Hippocampal formation (tissue), 2 donors: ENCODE measurements at places on chromosomes 6 and 20.

DNA sequence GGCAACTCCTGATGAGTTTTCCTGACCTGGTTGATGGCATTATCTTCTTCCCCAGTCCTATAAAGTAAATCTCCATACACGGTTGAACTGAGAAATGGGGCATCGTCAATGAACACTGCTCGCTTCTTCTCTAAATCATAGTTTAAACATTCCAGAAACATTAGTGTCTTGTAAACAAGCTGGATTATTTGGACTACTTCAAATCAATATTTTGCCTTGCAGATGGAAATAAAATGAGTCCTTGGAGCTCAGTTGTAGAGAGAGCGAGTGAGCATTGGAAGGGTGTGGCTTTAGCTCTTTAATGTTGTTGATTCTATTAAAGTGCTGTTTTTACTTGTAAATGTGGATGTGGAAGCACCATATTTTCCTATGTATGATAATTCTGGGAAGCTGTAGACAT, 18.4 kb downstream of the C6orf89 start:
- no peak for DNase-seq

DNA sequence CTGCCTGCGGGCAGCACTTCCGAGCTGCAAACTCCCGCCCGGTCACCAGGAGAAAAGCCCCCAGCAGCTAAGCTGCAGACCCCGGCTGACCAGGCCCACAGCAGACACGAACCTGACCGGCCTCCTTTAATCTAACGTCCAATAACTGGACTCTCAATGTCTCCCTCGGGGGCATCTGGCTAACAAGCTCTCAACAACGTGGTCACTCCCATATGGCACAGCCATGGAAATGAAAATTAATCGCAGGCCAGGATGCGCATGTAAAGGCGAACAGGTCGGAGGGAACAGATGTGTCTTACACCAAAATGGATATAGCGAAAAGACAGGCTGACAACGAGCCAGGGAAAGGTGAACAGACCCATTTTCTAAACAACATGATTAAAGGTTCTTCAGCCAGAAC, 44.4 kb upstream of the SMOC2 start:
- DNase-seq, result no peak

DNA sequence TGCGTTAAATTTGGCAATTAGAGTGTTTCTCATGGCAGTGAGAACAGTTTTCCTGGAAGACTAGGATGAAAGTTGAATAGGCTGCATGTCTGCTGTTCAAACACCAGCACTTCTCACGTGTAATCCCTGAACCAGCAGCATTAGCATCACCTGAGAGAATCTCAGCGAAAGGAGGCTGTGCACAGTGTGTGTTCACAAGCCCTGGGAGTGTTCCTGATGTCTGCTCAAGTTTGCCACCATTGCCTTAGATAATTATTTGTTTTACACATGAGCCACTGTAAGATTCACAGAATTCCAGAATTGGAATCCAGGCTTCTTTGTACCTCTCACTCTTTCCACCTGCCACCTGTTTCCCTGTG, 117.3 kb downstream of the JARID2 start:
- no peak for DNase-seq

GRCh38 chr6:170180671-170181337, 110.1 kb downstream of the DLL1 start:
- DNase-seq, result no peak

GRCh38 chr6:118554698-118555097, 6.6 kb downstream of the PLN start:
- no peak for DNase-seq

GRCh38 chr20:56442389-56443365, 25.8 kb upstream of the RTF2 start:
- no peak for DNase-seq

- no peak for DNase-seq
Observed at GRCh38 chr20:49310705-49311104, 32.8 kb upstream of the ZNFX1 start.

- DNase-seq, result peak; percentile 89
Observed at GRCh38 chr20:46438156-46438750, 31.8 kb upstream of the ELMO2 start.

GRCh38 chr20:62636446-62636845, 5.9 kb upstream of the SLCO4A1 start:
- DNase-seq, result no peak
